Naive thymus-derived CD4-positive, alpha-beta T cell (primary cell): ENCODE measurements at places on chromosomes 5 and 9. TPM values are rescaled to one million over a fixed set of nuclear protein-coding genes. Genes with fewer than 3 reads are reported as not detected.

DBH gene
- 0.38 TPM for polyA plus RNA-seq

CKMT2 gene
- not detected for polyA plus RNA-seq

TSSK1B gene
- polyA plus RNA-seq = not detected

DNA sequence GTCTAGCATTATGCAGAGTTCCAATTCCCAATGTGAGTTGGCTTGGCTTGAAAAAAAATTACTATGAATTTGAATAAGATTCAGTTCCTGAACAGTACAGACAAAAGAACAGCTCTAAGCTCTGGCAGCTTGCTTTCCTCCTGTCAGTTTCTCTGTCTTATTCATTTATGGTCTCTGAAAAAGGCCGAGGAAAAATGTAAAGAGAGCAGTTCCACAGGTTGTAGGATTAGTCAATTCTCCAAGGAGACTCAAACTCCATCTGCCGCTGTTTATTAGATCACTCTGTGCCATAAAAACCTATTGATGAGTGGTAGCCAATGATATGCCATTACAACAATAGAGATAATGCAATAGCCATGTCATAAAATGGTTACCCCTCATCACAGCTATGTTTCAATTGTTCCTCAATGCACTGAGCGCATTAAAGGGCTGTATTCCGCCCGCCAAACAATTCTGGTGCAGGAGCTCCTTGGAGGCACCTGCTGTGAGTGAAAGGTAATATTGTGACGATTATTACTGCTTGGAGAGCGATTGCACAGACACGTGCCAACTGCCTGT is 188.2 kb downstream of the ARRDC3 start:
- no peak overlapping the region for H3K4me3 ChIP-seq
- H3K36me3 ChIP-seq = no peaks in the 10 kb centered on the region
- H3K4me1 ChIP-seq = no peaks in the 10 kb centered on the region
- H3K27me3 ChIP-seq = no peaks in the 10 kb centered on the region
- no peak overlapping the region for H3K27ac ChIP-seq

DNA sequence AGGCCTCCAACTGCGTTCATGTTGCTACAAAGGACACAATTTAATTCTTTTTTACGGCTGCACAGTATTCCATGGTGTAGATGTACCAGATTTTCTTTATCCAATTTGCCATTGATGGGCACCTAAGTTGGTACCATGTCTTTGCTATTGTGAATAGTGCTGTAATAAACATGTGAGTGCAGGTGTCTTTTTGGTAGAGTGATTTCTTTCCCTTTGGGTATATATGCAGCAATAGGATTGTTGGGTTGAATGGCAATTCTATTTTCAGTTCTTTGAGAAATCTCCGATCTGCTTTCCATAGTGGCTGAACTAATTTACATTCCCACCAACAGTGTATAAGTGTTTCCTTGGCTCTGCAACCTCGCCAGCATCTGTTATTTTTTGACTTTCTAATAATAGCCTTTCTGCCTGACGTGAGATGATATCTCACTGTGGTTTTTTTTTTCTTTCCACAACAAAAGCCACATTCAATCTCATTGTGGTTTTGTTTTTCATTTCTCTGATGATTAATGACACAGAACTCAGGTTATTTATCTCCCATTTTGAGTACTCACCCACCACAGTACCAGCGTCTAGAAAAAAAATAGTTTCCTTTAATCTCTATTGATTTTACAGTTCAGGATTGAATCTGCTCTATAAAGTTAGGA is 21.9 kb downstream of the ARRDC3 start:
- H3K36me3 ChIP-seq = no peaks in the 10 kb centered on the region
- no peak overlapping the region for H3K4me3 ChIP-seq
- H3K27ac ChIP-seq = no peak overlapping the region
- no peaks in the 10 kb centered on the region for H3K4me1 ChIP-seq
- DNase-seq = no peak
